ENCODE measurements at places on chromosomes 5 and 9. TPM values are rescaled to one million over a fixed set of nuclear protein-coding genes. Genes with fewer than 3 reads are reported as not detected.

DNA sequence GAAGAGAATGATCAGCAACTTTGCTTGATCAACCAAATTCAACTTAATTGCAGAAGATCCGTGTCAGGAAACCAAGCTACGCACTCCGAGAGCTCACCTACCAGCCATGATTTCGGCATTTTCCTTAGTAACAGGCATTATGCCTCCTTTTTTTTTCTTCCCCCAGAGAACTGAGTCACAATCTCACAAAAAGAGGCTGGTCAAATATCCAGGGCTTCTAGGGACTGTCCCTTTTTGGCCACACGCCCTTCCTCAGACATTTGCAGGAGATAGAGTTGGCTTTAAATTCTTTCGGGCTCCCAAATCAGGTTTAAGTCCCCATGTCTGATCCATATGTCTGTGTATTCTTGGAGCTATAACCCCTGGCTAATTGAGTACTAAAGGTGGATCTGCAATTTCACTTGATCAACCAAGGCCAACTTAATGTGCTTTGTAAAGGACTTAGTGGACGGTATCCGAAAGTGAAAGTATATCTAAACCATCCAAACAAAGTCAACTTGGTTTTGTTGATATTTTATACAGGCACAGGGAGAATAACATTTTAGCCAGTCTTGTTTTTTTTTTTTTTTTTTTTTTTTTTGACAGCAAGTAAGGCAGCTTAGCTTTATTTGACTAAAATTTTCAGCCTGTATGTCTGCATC, 100.8 kb upstream of the TBCA start:
- DNase-seq, result no peak

DNA sequence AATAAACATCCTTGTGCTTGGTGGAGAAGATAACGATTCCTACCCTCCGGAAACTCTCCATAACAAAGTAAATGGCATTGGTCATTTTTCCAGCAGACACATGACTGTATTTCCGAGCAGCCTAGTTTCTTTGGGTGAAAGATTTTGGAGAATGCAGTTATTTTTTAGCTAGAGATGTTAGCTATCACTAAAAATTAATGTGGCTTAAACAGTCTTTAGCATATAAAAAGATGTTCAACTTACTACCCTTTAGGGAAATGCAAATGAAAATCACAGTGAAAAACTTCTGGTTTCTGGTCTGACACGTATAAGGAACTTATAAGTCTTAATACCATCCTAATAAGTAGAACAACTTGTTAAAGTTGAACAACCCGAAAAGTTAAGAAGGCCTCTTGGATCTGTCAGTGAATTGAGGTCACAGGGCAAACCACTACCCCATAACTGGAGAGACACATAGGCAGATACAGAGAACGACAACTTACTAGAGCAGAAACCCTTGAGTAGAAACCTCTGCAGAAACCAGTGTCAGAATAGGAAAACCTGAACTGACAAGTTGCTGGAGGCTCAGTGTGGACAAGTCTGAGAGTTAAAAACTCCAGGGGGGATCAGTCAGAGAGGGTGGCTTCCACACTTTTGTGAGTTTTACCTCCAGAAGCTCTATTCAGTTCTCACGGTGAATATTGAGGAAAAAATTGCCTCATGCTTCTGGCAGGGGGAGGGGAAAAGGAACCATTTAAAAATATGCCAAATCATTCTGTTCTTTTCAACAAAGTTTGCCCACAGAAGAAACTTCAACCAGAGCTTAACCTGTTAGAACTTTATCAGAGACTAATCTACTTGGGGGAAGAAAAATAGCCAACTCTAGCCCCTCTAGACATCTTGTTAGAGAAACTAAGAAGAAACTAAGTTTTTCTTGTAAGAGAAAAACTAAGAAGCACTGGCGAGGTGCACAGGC, 325.2 kb upstream of the RPS23 start:
- no peak for DNase-seq

POLR3G gene
- 4.4 TPM for total RNA-seq

- no peak for DNase-seq
Observed at GRCh38 chr9:13064676-13065075, 214.8 kb downstream of the MPDZ start.

PCDHB12 gene
- total RNA-seq, result not detected

GRCh38 chr5:173302546-173303155, 25.6 kb downstream of the STC2 start:
- DNase-seq, result peak; percentile 93
